Activated naive CD4-positive, alpha-beta T cell (primary cell): ENCODE measurements at places on chromosomes 5 and 9.

GRCh38 chr5:58191443-58191842 lies 268.4 kb downstream of the PLK2 start:
- no peak for DNase-seq

- no peak for DNase-seq
Measured at GRCh38 chr5:71877511-71877910, 158.4 kb downstream of the CARTPT start.

DNA sequence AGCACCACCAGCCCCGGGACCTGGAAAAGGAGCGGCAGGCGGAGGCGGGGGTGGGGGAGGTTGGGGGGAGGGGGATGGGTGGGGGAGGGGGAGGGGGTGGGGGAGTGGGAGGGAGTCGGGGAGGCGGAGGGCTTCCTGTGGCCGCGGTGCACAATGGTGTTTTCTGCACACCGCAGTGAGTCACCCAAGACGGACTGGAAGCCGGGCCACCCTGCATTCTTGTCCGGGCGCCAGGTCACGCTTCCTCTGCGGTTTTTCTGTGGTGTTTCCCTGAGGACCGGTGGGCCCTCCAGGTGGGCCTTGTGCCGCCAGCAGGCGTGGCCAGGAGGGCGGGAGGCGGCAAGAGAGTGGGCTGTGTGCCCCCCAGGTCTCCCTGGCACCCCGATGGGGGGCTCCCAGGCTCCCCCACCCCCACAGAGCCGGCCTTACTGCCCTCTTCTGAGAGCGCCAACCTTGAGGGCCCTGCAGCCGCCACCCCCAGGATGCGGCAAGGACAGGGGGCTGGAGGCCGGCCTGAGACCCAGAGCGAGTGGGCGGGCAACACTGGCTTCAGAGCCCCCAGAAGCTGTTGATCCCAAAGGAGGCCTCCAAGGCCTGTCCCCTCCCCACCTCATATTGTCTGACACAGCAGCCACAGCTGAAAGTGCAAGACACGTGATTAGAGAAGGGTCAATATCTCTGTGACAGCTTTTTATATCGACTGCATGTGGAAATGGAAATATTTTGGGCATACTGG lies 11.1 kb downstream of the EXD3 start:
- no peak for DNase-seq

DNA sequence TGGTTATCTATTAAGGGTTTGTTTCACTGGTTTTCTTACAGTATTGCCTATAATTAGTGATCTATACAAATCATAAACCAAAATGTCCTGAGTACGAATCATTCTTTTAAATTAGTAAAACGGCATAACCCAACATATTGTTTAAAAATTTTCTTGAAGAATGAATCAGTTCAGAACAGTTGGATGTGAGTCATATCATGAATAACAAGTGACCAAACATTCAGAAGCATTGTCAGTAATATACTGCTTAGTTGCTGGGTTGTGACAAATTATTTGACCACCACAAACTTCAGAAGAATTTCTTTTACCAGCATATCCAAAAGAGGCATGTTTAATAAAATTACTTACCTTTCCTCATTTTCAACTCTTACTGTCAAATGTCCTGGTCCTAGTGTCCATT lies 111.2 kb downstream of the UNC13B start:
- DNase-seq, result no peak

DNA sequence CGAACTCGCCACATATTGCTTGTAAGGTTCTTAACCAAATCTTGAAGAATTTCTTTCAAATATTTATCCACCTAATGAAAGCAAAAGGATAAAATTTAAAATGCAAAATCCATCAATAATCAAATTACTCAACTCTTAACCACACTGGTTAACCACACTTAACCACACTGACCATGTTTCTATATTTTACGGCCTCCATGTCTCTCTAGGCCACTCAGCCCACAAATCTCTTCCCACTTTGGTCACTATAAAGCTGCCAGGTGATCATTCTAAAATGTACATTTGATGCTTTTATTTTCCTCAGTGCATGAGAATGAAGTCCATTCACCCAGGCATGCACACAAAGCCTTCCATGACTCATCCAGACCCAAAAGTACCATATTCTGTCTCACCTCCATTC lies 56.4 kb upstream of the OR2K2 start:
- DNase-seq, result no peak

GRCh38 chr5:26034813-26035212 lies 1003.6 kb downstream of the CDH9 start:
- no peak for DNase-seq

- peak; percentile 7 for DNase-seq
Measured at GRCh38 chr5:64767959-64768357, 533 bp downstream of the SREK1IP1 start.

- DNase-seq, result no peak
Measured at GRCh38 chr5:147998704-147999103, 65.1 kb upstream of the SPINK5 start.

DNA sequence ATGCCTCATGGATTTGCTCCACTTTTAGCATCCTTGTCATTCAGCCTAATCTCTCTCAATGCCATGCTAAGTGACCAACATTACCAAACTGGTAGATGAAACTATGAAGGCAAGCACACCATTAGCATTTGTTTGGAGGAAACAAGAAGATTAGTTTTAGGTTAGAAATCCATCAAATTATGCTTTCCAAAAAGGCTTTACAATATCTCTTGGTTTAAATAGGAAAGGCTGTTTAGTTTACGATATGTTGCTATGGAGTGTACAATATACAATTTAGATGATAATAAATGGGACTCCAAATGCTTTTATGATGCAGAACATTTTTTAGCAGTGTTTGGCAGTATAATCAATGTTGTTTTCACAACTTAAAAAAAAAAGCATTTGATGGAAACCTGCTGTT lies 47.8 kb upstream of the CTXN3 start:
- DNase-seq, result no peak

DNA sequence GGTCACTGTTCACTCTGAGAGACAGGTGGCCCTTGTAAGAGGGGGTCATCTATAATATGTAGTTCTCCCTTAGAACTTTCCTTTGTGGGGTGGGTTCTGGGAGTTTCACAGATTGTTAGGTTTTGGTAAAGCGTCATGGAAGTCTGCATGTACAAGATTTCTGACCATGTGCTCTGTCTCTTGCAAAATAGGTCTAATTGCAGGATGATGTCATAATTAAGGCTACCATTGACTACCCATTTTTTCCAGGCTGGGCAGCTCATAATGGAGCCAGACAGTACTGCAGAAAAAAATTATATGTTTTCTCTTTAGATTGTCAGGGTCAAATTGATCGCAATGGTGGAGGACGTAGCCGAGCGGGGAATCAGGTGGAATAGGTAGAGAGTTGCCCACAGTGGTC lies 3.7 kb upstream of the GM2A start:
- DNase-seq, result no peak

DNA sequence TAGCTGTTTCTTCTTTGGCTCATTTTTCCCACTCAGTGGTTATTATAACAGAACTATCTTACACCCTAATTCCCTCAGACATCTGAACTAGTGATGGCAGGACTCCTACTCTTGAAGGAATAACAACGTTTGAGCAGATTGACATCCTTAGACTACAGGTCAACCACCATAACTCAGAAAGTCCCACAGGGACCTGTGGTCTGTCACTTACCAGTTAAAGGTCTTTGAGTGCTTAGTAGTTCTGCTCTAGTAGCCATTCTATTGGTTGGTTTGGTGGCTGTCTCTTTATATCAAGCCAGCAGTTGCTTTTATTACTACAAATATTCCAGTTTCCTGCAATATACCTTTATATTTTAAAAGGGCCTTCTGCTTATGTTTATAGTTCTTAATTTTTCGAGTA lies 67.2 kb upstream of the FCHO2 start:
- no peak for DNase-seq

- DNase-seq, result no peak
Measured at GRCh38 chr5:172545291-172545801, 91.0 kb upstream of the SH3PXD2B start.

- no peak for DNase-seq
Measured at GRCh38 chr5:178624631-178625546, 2.0 kb downstream of the CLK4 start.

- DNase-seq, result no peak
Measured at GRCh38 chr5:14250748-14251701, 107.9 kb downstream of the TRIO start.

- no peak for DNase-seq
Measured at GRCh38 chr9:80320480-80320879, 748.7 kb downstream of the TLE4 start.

DNA sequence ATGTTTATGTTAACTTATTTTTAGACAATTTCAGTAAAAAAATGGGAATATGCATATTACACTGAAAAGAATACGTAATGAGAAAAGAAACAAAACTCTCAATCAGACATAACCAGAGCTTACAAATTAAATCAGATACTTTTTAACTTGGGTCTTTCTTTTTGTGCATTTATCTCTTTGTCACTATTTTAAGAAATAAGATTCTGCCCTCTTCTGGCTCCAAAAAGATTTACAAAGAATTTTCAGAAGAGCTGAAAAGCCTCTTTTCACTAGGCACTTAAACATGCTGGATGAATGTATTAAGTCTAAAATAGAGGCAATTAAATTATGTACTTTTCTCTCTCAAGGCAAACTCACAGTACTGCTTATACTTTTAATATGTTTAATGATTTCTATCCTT lies 55.5 kb downstream of the CEP120 start:
- DNase-seq, result no peak

GRCh38 chr9:131334629-131335367 lies 45.3 kb downstream of the PLPP7 start:
- no peak for DNase-seq

- DNase-seq, result no peak
Measured at GRCh38 chr5:14319102-14319501, 176.0 kb downstream of the TRIO start.

DNA sequence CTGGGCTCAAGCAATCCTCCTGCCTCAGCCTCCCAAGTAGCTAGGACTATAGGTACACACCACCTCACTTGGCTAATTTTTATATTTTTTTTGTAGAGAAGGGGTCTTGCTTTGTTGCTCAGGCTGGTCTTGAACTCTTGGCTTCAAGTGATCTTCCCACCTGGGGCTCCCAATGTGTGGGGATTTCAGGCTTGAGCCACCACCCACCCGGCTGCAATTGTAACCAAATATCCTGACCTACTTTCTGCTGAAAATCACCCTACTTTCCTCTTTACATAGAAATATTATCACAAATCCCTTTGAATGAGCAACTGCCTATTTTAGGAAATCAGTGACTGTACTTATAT lies 59.6 kb upstream of the ZNF608 start:
- DNase-seq, result no peak

GRCh38 chr5:130171699-130172098 lies 267.4 kb downstream of the CHSY3 start:
- DNase-seq, result no peak
